ENCODE measurements at places on chromosomes 6 and 20.

DNA sequence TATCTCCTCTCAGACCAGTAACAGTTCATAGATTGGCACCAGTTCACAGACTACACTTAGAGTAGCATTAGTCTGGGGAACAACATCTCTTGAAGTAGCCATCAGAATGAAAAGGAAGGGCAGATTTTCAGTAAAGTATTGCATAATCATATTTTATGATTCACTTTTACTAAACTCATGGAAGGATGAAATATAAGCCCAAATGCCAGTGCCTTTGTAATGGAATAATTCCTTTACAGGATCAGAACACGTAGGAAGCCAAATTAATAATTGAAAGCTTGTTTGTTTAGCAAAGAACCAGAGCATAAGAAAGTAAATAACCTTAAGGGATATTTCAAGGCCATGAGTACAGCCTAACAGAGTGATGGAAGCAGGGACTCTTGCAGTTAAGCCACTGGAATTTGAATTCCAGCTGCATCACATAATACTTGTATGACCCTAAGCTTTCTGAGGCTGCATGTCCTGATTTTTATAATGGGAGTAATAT is 11.4 kb upstream of the LOC128125822 start:
- DNase-seq = no peak

GRCh38 chr6:106466211-106466610 is 105.7 kb downstream of the CRYBG1 start:
- no peak for DNase-seq

- no peak for DNase-seq
Measured at GRCh38 chr6:47283993-47284392, 25.7 kb downstream of the TNFRSF21 start.

DNA sequence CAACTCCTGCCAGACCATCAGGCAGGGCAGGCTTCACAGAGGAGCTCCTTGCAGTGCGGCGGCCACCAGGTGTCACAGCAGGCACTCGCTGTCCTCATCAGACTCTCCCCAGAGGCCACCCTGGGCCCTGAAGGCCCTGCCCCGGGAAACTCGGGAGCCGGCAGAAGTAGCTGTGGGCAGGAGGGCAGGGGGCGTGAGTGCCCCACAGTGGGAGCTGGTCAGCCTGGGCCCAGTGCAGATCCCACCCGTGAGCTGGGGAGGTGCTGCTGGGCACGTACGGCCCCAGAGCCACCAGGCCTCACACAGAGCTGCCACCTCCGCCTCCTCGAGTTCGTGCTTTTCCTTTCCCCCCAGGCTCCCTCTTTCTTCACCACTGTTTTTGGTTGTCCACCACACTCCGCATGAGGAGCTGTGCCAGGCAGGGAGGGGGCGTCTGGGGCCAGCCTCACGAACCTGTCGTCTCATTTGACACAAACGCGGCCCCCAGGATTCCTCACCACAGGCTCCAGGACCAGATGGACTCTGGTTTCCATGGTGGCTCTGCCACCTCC is 33.8 kb downstream of the FRMD1 start:
- DNase-seq = no peak

DNA sequence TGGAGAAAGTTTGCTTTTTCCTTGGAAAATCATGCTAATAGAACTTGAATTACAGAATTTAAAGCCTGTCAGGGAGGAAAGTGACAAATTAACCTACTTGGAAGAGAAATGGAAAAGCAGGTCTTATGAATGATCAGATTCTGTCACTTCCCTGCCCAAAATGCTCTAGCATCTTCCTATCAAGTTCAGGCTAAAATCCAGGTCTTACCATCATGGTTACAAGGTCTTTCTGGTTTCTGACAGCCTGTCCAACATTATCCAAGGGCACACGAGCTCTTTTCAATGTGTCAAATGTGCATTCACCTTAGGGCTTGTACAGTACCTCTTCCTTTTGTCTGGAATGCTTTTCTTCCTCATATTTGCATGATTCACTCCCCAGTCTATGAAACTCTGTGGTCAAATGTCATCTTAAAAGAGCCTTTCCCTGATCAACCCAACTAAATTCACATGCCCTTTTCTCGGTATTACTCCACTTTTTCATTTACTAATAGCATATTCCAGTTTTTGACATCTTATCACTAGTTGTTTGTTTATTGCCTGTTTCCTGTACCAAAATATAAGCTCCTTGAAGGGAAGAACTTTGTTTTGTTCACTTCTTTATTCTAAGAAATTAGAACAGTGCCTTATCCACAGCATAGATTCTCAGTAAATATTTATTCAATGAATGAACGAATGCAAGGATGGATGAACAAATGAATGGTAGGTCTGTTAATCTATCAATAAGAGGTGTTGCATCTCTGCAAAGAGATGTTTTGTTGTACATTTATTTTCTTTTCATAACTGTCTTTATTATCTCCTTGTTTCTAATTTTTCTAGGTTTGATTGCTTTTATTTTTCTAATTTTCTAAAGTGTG is 139.5 kb downstream of the BCAS1 start:
- no peak for DNase-seq

DNA sequence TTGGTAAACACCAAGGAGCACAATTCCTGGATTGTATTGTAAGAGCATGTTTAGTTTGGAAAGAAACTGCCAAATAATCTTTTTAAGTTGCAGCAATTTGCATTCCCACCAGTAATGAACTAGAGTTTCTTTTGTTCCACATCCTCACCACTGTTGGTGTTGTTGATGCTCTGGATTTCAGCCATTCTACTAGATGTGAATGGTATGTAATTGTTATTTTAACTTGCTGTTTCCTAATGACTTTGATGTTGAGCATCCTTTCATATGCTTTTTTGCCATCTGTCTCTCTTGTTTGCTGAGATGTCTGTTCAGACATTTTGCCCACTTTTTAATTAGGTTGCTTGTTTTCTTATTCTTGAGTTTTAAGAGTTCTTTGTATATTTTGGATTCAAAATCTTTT is 1654.1 kb downstream of the GRIK2 start:
- no peak for DNase-seq

DNA sequence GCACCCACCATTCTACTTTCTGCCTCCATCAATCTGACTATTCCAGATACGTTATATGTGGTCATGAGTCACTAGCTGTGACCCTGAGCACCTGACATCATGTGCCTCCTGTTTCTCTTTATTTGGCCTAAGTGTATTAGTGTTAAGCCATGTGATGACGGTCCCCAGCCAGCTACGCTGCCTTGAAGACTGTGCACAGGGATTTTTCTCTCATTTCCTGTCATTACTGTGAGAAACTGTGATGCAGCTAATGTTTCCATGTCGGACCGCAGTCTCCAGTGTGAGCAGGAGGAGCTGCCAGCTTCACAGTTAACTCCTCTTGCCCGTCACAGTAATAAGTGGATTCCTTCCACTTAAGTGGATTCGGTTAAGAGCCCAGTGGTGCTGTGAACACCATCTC is 9.9 kb upstream of the SPATS1 start:
- no peak for DNase-seq

- no peak for DNase-seq
Measured at GRCh38 chr20:62805155-62805710, 598 bp downstream of the OGFR start.

- no peak for DNase-seq
Measured at GRCh38 chr20:17885544-17885943, 83.0 kb downstream of the SNX5 start.

GRCh38 chr6:42963855-42964605 is 3.5 kb downstream of the GNMT start:
- no peak for DNase-seq

DNA sequence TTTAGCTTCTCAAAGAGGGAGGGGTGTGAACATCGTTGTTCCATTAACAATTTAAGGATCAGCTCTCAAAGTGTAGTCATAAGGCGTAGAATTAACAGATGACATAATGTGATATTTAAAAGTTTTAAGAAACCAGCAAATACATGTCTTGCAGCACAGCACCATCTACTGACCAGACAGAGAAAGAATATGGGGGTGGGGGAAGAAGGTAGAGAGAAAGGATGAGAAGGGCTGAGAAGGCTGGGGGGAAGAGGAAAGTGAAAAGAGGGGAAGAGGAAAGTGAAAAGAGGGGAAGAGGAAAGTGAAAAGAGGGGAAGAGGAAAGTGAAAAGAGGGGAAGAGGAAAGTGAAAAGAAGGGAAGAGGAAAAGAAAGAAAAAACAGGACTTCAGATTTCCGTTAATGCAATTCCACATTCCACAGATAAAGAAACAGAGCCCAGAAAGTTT is 80.9 kb downstream of the HAO1 start:
- DNase-seq = no peak

- DNase-seq = peak; percentile 84
Measured at GRCh38 chr20:19692685-19693119, 65.4 kb upstream of the RIN2 start.

DNA sequence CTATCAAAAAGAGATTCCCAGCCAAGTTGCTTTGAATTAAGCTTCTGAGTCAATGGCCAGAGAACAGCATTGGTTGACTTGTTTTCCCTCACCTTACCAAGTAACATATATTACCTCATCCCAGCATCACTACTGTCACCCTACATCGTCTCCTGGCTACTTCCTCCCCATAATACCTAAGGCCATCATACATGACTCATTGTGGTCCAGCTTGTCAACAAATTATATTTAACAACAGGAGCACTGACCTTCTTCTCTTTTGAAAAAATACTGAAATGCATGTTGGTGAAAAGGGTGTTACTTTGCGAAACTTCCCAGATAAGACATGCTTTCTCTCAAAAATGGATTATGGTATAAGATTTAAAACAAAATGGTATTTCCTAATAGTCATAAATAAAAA is 106.9 kb downstream of the TBX18 start:
- no peak for DNase-seq

DNA sequence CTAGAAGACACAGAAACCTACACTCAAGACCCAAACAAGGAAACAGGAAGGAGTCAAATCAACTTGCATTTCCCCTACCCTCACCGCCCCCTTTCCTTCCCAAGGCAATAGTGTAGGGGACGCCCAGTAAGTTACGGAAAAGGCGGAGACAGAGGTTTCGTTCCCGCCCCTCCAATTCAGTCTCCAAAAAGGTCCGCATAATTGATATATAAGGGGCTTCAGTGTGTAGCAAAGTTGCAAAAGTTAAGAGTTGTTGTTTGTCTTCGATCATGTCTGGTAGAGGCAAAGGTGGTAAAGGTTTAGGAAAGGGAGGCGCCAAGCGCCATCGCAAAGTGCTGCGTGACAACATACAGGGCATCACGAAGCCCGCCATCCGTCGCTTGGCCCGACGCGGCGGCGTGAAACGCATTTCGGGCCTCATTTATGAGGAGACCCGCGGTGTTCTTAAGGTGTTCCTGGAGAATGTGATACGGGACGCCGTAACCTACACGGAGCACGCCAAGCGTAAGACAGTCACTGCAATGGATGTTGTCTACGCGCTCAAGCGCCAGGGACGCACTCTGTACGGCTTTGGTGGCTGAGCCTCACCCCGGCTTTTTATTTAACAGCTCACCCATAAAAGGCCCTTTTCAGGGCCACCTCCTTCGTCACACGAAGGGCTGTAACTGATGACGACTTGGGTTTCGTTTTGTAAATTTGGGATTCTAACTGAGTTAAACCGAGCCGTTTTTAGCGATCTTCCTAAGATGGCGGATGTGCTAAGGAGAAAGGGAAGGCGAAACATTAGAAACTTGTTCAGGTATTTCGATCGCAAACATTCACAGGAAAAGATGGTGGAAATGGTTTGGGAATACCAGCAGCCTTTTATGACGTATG is 124.6 kb upstream of the BTN3A2 start:
- DNase-seq = no peak

DNA sequence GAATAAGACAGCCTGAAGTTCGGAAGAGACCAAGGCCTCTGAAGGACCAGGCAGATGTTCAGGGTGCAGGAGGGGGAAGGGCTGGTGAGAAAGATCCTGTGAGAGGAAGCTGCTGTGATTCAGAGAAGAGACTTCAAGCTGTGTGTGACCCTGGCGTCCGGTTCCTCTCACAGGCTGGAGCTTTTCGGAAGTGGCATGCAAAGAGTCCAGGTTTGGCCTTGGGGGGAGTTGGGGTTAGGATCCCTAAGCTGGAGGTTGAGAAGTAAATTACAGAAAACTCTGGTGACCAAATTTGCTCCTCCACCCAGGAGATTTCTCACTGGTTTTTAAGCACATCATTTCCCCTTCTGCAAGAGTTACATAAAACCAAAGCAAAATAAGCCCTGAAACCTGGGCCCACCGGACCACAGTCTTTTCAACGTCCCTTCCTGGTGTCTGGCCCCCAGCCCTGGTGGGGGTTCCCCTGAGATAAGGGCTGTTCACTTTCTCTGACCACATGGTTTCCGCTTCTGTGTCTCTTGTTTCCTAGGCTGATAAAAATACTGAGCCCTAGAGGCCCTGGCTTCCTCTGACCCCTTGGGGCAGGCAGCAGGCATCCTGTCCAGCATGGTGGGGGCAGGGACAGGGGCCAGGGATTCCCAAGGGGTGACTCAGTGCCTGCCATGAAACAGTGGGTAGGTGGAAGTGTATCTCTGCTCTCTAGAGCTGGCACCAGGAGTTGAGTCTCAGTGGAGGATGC is 12.0 kb upstream of the LTA start:
- no peak for DNase-seq

GRCh38 chr6:163381118-163381756 is 33.3 kb upstream of the QKI start:
- no peak for DNase-seq

- no peak for DNase-seq
Measured at GRCh38 chr6:153957394-153957793, 81.6 kb upstream of the OPRM1 start.

DNA sequence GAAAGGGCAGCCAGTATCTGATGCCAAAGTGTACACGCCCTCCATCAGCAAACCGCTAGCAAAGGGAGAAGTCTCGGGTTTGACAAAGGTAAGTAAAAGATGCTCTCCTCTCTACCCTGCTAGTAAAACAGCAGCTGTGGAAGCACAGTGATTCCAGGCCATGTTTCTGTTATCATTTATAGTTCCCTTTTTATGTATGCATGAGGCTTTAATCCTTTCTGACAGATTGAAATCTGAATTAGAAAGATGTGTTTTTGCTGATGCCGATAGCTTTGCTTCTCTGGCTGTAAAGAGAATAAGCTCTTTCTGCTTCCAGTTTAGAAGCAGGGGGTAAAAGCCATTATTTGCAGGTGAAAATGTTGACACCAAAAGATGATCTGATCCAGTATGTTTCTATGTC is 392.4 kb upstream of the SOX4 start:
- no peak for DNase-seq

- DNase-seq = no peak
Measured at GRCh38 chr6:56913285-56914074, 41.4 kb upstream of the BEND6 start.

DNA sequence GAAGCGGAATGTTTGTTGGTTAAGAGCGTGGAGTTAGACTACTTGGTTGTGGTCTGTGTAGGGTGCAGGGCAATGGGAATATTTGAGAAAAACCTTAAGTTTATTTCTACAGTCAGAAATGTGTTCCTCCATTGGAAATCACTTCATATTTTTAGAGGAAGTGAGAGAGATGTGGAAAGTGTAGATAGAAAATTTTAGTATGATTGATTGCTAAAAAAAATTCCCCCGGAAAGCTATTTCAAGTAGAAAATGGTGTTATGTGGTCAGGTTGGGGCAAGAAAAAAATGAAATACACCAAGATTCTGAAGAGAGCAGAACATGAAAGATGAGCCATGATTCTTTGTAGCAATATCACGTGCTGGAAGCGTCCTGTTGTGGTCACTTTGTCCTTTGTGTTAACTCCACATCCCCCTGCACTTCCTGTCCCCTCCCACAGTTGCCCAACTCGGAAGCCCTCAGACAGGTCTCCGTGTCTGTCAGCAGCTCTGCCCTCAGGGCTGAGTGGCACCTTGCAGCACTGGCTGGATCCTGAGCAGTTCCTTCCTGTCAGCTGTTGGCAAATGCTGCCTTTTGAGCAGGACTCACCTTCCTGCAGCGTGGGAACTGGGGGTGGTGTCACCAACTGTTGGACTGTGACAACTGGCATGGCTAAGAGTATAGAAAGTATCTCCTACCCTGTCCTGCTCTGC is 137.5 kb upstream of the SLC24A3 start:
- no peak for DNase-seq
